Endothelial cell of umbilical vein (primary cell): ENCODE measurements at places on chromosomes 5 and 9. TPM values are rescaled to one million over a fixed set of nuclear protein-coding genes. Genes with fewer than 3 reads are reported as not detected.

Gene DNAJC21
- 39.4 and 49.2 TPM in 2 replicates for total RNA-seq

Gene PCDHGC3
- 25.4 and 36.1 TPM in 2 replicates for total RNA-seq

Gene PCDHB15
- 0.55 and 0.69 TPM in 2 replicates for total RNA-seq

Gene PCDHB10
- total RNA-seq, result 0.62 and 0.81 TPM in 2 replicates

Gene OSTF1
- total RNA-seq, result 70.9 and 73.6 TPM in 2 replicates

Gene PBX3
- total RNA-seq, result 42.0 and 42.4 TPM in 2 replicates

Gene TRIM7
- 3.4 and 4.1 TPM in 2 replicates for total RNA-seq

Gene TMEM252
- total RNA-seq, result not detected in 2 replicates

Gene SLC22A4
- 4.9 and 5.4 TPM in 2 replicates for total RNA-seq

Gene MAMDC4
- total RNA-seq, result 7.2 and 7.7 TPM in 2 replicates

Gene EIF4E1B
- not detected in 2 replicates for total RNA-seq

Gene RLN1
- not detected in 2 replicates for total RNA-seq

Gene TIMD4
- not detected in 2 replicates for total RNA-seq

Gene ADAMTS2
- total RNA-seq, result not detected in 2 replicates

Gene GPSM1
- total RNA-seq, result 42.8 and 47.1 TPM in 2 replicates

Gene PAEP
- total RNA-seq, result not detected in 2 replicates

Gene CLTB
- total RNA-seq, result 73.2 and 108 TPM in 2 replicates

Gene HRCT1
- 1.2 and 5.2 TPM in 2 replicates for total RNA-seq

Gene ANKRD18A
- 0.21 TPM in 1 of 2 replicates, not detected in the other for total RNA-seq

Gene CKMT2
- not detected in 2 replicates for total RNA-seq
